ENCODE measurements at places on chromosomes 7 and 10.

GRCh38 chr10:1182280-1183032, 126.3 kb downstream of the WDR37 start:
- no peak for DNase-seq

DNA sequence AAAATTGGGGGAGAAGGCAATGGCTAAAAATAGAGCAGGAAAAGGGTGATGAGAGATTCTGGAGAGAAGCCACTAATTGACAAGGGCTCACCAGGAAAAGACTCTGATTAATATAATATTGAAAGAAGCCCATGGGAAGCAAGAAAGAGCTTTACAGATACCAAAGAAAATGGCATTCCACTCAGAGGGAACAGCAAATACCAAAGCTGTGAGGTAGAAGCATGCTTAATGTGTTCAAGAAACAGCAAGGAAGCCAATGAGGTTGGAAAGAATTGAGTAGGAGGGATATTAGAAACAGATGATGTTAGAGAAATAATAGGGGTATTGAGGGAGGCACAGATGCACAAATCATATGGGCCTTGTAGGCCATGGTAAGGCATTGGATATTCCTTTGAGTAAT, 130.1 kb downstream of the MYO3A start:
- DNase-seq: no peak

DNA sequence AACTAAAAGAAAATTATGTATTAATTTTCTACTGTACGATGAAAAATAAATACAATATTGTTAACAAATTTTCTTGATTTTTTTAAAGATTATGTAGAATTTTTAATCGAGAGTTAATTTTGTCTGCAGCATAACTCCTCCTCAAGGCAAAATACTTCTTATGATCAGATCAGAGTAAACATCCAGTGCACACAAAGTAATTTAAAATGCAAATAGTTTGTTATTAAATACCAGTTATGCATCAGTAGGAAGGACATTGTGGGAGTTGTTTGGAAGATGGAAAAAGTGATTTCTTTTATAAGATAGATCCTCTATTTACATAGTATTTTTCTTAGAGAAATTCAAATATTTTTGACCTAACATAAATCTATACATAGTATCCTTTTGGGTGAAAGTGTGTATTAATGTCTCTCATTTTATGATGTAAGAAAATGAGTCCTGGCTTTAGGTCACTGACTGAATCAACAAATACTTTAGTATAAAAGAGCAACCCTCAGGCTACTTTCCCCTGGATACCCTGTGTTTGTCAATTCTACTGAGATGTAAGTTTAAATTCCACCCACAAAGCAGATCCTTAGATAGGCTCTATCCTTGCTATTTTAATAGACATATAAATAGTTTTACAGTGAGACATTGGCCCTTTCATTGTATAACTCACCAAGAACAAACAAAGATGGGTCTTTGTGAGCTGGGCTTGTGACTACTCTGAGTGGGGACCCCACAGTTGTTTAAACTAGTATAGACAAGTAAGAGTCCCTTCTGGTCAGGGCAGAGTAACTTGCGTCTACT, 1133.7 kb downstream of the GATA3 start:
- DNase-seq: no peak

DNA sequence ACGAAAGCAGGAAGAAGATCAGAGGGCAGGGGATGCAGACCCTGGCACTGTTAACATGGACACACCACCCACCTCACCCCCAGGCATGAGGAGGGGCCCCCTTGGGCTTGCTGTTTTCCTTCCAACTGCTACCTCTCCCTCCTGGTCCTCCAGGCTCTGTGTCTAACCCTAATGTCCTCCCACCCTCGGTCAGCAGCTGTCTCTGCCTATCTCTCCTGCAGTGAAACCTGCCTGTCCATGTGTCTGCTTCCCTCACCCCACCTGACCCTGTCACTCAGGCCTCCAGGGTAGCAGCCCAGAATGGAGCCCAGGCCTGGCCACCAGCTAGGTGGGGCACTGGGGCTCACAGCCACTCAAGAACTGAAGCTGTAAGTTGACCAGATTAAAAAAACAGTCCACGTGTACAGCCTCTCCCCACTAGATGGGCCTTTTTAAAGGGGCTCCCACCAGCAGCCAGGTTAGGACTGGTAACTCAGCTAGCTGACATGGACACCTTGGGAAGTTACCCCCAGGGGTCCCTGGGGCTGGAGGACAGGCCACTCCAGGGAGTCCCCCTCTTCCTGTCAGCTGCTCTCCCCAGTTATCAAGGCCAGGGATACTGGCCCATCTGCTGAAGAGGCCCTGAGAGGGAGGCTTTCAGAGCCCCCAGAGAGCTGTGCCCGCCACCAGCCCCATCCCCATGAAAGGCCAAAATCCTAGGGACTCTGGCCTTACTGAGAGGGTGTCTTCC, 1.5 kb downstream of the SMARCD3 start:
- no peak for DNase-seq

DNA sequence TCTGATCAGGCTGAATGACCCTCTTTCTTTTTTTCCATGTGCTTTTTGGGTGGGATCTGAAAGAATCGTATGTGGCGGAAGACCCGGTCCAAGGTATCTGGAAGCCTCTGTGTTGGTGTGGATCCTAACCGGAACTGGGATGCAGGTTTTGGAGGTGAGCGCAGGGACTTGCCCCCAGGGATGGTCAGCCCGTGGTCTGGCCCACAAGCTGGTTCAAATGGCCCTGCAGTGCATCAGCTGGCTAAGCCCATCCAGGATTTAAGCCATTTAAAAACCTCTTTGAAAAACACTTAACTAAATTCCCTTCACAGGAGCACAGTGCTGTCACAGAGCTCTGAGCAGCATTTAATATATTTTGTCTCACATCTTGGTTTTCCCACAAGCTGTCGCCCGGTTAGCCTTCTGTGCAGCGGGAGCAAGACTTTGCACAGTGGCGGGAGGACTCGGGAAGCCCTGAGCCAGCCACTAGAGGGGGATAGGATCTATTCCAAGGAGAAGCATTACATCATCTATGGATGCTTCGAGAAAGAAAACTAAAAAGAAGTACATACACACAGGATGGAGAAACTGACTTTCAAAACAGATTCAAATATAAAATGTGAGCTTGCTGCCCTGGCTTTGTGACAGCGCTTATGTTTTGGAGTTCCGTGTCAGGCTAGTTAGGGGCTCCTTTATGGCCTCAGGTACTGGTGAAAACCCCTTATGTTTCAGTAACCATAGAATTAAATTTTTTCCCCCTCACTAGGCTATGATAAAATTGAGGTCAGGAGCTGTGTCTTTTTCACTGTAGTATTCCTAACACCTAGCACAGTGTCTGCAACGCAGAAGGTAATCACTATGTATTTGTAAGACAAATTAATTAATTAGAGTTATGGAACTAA, 11.3 kb downstream of the CPA2 start:
- DNase-seq: peak; percentile 76

DNA sequence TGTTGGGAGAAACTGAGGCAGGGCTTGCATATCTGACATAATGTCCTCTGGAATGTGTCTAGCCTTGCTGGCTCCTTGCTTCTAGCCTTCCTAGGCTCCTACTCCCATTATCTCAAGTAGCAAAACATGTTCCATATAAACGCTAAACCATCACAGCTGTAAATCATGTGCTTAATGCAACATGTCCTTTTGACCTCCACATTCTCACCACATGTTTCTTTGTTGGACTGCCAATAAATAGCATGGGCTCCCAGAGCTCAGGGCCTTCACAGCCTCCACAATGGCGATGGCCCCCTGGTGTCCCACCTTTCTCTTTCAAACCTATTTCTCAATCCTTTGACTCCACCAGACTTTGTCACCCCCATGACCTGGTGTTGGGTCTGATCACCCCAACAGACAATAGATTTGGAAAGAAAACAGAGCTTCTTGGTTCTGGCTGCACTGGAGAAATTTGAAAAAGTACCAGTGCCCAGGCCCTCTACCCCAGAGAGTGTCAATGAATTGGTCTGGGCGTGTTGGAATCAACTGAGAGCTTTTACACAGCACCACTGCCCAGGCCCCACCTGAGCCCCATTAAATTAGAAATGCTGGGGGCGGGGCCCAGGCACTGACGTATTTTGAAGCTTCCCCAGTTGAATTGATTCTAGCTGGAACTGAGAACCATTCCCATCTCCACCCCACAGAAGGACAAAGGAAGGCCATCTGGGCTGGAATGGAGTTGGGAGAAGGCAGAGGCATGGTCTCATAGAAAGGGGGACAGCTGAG, 41.3 kb upstream of the GGCT start:
- DNase-seq: peak; percentile 47

DNA sequence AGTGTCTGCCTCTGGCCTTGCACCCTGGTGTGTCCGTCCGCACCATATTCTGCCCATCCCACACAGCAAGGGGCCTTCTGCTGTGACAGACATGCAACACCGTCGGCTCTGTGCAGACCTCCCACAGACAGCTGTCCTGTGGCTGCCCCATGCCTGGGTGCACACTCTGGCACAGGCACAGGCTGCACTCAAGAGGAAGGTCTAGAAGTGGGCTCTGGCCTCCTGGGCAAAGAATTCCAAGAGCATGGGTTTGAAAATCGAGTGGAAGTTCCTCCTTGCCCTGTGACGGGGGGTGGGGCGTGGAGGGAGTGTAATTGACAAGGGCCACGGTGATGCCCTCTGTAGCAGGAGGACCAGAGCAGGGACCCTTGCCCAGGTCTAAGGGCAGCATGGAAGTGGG, 4.3 kb upstream of the LOXL4 start:
- DNase-seq: no peak

- DNase-seq: no peak
Observed at GRCh38 chr10:110694820-110695538, 50.8 kb downstream of the RBM20 start.

DNA sequence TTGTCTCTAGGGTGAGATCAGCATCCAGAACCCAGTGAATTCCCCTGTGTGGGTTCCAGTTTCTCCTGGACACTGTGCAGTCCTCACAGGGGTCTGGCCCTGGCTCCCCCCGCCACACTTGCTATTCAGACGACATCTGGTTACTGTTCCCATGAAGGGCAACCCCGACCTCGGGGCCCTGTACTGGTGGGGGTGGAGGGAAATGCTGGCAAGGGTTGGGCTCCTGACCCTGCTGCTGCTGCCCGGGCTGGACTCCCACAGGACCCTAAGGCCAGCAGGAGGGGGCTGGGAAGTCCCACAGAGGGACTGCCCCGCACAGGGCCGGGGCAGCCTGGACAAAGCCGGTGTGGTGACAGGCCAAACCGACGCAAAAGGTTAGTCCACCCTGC, 768 bp upstream of the CPA1 start:
- DNase-seq: no peak

DNA sequence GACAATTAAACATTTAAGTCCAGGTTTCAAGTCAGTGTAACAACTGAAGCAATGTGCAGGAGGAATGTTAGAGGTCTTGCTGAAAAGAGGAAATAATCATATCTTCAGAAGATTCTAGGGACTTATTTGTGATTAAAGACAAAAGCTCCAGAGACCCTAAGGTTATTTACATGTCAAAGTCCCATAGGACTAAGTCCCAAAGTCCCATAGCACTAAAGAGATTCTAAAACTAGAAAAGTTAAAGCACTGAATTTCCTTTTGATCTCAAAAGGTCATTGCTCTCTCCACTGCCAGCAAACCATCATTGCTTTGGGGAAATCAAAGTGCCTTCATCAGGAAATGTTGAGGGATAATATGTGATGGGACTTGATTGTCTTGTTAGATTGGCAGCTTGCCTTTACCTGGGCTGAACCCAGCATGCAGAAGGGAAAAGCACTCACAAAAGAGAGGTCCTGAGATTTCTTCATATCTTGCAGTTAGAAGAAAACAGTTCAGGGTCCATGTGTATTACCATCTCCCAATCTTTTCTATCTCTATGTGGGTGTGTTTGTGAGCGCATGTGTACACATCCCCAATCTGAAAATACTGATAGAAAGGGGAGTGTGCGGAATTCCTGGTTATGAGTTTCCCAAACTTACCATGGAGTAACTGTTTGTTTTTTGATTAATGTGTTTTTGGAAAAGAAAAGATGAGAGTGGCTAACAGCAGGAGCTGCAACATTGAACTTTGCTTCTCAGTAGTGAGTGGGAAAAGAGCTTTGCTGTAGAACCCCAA, 21.8 kb downstream of the NUDT13 start:
- DNase-seq: no peak

DNA sequence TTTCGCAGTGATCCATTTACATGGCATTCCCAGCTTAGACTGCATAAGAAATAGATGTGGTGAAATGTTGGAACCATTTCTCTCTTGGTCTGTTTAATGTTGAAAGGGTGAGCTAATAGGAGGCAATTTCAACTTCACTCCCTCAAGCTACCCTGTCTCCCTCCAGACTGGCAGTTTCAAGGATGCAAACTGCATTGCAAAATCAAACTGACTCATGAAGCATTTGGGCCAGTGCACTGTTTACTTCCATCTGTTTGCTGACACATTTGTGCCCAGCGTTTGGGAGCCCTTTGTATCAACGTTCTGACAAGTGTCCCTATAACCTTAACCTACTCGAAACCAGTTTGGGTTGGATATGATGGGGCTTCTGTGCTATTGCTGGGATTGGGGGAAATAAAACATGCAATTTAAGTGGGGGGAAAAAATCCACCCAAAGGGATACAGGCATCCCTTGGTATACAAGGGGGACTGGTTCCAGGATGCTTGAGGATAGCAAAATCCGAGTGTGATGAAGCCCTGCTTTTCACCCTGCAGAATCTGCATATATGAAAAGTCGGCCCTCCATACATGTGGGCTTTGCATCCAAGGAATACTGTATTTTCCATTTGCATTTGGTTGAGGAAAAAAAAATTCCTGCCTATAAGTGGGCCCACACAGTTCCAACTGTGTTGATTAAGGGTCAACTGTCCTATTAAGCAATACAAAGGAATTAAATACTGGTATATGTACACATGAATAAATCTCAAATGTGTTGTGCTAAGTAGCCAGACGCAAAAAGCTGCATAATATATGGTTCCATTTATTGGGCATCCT, 15.6 kb downstream of the RHEB start:
- peak; percentile 95 for DNase-seq

- peak; percentile 87 for DNase-seq
Observed at GRCh38 chr10:73887294-73888039, 13.1 kb upstream of the CAMK2G start.

- DNase-seq: no peak
Observed at GRCh38 chr7:69518705-69519077, 79.6 kb upstream of the AUTS2 start.

- peak; percentile 57 for DNase-seq
Observed at GRCh38 chr10:43204943-43205671, 61.8 kb downstream of the RASGEF1A start.

DNA sequence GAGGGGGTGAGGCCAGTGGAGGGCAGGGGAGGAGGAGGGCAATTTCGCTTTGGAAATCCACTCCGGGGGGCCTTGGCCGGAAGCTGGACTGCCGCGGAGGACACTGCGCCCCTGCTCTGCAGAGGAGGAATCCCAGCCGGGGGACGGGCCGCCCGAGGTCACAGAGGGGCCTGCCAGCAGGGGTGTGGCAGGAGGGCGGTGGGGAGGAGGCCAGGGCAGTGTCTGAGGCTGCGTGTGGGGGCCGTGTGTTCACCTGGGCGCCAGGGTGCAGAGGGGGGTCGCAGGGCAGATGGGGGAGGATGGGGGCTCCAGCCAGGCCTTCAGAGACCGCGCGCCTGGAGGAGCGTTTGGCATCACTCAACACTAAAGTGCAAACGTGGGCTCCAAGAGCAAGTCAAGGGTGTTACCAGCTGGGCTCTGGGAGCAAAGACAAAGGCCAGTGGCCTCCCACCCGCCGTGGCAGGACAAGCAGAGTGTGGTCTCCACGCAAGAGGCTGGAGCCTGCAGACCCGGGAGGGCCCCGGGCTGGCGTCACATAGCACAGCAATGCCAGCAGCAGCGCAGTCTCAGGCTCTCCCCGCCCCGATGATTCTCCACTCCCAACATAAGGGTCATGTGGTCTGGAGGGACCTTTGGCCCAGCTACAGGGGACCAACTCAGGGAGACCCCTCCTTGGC, 45.3 kb upstream of the DNAJB6 start:
- no peak for DNase-seq
